ENCODE measurements at places on chromosomes 2 and 18. TPM values are rescaled to one million over a fixed set of nuclear protein-coding genes. Genes with fewer than 3 reads are reported as not detected.
A peak's percentile ranks its signal among the peaks of the same experiment; 100 is the strongest.

Gene SLC4A5
- 2.8 TPM for total RNA-seq

Gene EHD3
- total RNA-seq = 0.05 TPM

Gene CDH2
- total RNA-seq = 0.21 TPM

Gene EFHD1
- total RNA-seq = 6.6 TPM

Gene CYS1
- 1.1 TPM for total RNA-seq

Gene NCKAP1
- total RNA-seq = 0.52 TPM

Gene TMEM150A
- total RNA-seq = 1.9 TPM

Gene CYTIP
- total RNA-seq = 222 TPM

Gene SCYGR4
- not detected for total RNA-seq

Gene CLEC4F
- not detected for total RNA-seq

Gene CHRND
- not detected for total RNA-seq

- H3K4me3 ChIP-seq = no peak overlapping the region
- H3K27ac ChIP-seq = no peak overlapping the region
- no peak for DNase-seq
These were observed 34.0 kb downstream of the TMEM185B start for GRCh38 chr2:120189189-120189588.

- no peaks in the 10 kb centered on the region for H3K4me1 ChIP-seq
- H3K36me3 ChIP-seq = no peaks in the 10 kb centered on the region
- H3K4me3 ChIP-seq = no peak overlapping the region
- no peak for DNase-seq
- H3K27ac ChIP-seq = no peak overlapping the region
- no peaks in the 10 kb centered on the region for H3K27me3 ChIP-seq
These were observed 464.7 kb upstream of the HNRNPA3 start for GRCh38 chr2:176747928-176748327.

DNA sequence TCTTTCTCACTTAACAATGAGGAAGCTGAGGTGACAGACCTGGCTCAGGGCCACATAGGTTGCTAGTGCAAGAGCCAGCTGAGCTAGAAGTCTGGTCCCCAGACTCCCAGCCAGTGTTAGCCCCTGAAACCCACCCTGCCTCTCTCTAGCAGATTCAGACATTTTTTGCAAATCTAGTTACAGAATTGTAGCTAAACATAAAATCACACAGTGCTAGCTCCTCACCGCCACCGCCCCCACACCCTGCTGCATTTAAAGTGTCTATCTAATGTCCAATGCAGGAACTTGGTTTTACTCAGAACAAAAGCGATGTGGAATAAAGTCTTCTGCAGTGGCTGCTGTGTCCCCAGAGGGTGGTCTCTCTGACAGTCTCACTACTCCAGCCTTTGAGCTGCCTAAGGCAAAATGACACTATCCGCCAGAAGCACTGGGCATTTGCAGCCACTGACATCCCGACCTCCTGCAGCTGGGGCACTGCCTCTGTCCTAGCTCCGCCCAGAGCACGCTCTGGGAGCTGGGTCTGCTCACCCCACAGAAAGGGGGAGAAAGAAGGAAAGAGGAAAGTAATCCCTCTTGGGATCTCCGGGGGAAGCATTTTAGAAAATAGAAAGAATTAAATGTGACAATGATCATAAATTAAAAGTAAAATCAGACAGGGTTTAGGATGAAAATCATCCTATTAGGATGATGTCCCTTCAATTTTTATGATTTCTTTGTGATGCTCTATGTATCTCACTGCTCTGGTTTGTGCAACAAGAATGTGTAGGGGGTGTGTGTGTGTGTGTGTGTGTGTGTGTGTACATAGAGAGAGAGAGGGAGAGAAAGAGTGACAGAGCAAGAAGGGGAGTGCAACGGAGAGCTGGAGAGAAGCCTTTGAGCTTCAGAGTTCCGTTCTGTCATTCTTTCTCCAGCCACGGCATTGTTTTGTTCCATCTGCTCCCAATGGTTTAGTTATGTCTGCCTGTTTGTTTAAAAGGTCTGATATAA lies 50.5 kb upstream of the ST8SIA3 start:
- H3K4me1 ChIP-seq = no peaks in the 10 kb centered on the region
- DNase-seq = no peak
- peaks cover 3% of the 10 kb centered on the region for H3K27me3 ChIP-seq
- H3K4me3 ChIP-seq = no peak overlapping the region

- H3K4me1 ChIP-seq = peaks cover 83% of the 10 kb centered on the region
- no peaks in the 10 kb centered on the region for H3K27me3 ChIP-seq
- DNase-seq = peak; percentile 79
These were observed 30.4 kb downstream of the CYTIP start for GRCh38 chr2:157413326-157414035.

- H3K4me1 ChIP-seq = no peaks in the 10 kb centered on the region
- H3K36me3 ChIP-seq = no peaks in the 10 kb centered on the region
- no peak overlapping the region for H3K27ac ChIP-seq
- H3K4me3 ChIP-seq = no peak overlapping the region
- H3K27me3 ChIP-seq = no peaks in the 10 kb centered on the region
These were observed 27.7 kb upstream of the DCC start for GRCh38 chr18:52312346-52312745.

- H3K36me3 ChIP-seq = no peaks in the 10 kb centered on the region
- no peaks in the 10 kb centered on the region for H3K4me1 ChIP-seq
- H3K4me3 ChIP-seq = no peak overlapping the region
- no peak overlapping the region for H3K27ac ChIP-seq
- no peaks in the 10 kb centered on the region for H3K27me3 ChIP-seq
These were observed 335.3 kb downstream of the RIT2 start for GRCh38 chr18:42780171-42780570.

- no peak overlapping the region for H3K27ac ChIP-seq
- H3K27me3 ChIP-seq = no peaks in the 10 kb centered on the region
- DNase-seq = no peak
These were observed 355.3 kb upstream of the RAB12 start for GRCh38 chr18:8253944-8254343.

DNA sequence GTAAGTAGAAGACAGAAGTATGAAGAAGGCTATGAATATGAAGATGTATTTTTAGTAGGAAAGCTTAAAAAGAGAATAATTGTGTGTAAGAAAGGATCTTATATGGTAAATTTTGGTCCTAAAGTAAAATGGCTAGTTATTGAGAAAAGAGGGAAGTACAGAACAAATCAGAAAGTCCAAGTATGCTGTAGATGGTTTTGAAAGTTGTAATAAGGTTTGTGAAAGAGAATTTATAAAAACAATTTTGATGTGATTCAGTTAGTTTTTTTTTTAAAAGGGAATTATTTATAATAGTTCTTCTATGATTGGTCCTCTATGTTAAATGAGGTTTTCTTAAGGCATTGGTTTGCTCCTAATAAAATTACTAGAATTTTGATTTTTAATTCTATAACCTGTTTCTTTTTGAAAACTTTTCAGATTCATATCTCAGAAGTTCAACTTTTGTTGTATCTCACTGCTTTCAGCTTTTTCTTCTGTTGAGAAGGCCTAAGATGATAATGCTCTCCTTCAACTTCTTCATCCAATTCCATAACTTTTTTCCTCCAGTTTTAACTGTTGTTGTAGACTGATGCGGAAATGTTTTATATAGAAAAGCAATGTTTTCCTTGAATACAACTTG lies 322.7 kb downstream of the NOL4 start:
- H3K36me3 ChIP-seq = no peaks in the 10 kb centered on the region
- no peaks in the 10 kb centered on the region for H3K4me1 ChIP-seq
- H3K27me3 ChIP-seq = no peaks in the 10 kb centered on the region
- H3K27ac ChIP-seq = no peak overlapping the region
- DNase-seq = no peak

DNA sequence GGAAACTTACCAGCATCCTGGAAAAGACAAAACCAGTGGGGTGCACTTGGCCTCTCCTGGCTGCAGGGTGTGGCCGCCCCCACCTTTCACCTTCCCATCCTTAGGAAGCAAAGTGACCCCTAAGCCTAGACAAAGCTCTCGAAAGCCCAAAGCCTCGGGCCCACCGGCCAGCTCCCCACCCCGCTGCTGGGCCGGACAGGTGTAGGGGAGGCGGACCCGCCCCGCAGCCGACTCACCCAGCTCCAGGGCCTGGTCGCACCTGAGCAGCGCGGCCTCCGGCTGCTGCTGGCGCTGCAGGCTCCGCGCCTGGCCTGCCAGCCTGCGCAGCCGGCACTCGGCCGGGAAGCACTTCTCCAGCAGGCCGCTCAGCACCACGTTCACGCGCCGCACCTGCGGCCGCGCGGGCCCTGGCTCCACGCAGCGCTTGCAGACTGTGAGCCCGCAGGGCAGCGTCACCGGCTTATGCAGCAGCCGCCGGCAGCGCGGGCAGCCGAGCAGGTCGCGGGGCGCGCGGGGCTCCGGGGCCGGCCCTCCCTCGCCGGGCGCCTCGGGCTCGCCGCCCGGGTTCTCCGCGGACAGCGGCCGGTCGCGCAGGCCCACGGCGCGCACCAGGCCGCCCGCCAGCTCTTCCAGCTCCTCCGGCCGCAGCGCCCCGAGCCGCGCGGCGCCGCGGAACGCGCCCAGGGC lies 979 bp downstream of the LONRF2 start:
- H3K27ac ChIP-seq = no peak overlapping the region
- H3K36me3 ChIP-seq = peaks cover 5% of the 10 kb centered on the region
- peak overlapping the region; percentile 8 for H3K4me3 ChIP-seq
- peaks cover 64% of the 10 kb centered on the region for H3K27me3 ChIP-seq

- no peaks in the 10 kb centered on the region for H3K36me3 ChIP-seq
- no peak overlapping the region for H3K27ac ChIP-seq
- H3K4me3 ChIP-seq = no peak overlapping the region
- H3K27me3 ChIP-seq = no peaks in the 10 kb centered on the region
- no peaks in the 10 kb centered on the region for H3K4me1 ChIP-seq
These were observed 322.2 kb upstream of the DDX18 start for GRCh38 chr2:117492209-117492851.

- H3K27ac ChIP-seq = no peak overlapping the region
- peaks cover 7% of the 10 kb centered on the region for H3K27me3 ChIP-seq
- DNase-seq = no peak
- H3K4me1 ChIP-seq = no peaks in the 10 kb centered on the region
- no peaks in the 10 kb centered on the region for H3K36me3 ChIP-seq
These were observed 145.9 kb downstream of the GREB1L start for GRCh38 chr18:21387886-21388285.

GRCh38 chr2:238235856-238236255 lies 4.0 kb downstream of the HES6 start:
- no peak overlapping the region for H3K27ac ChIP-seq
- no peak for DNase-seq
- peaks cover 48% of the 10 kb centered on the region for H3K27me3 ChIP-seq
- peaks cover 14% of the 10 kb centered on the region for H3K4me1 ChIP-seq
- peaks cover 1% of the 10 kb centered on the region for H3K36me3 ChIP-seq

- peaks cover 2% of the 10 kb centered on the region for H3K4me1 ChIP-seq
- DNase-seq = no peak
- no peak overlapping the region for H3K27ac ChIP-seq
- no peaks in the 10 kb centered on the region for H3K27me3 ChIP-seq
- no peak overlapping the region for H3K4me3 ChIP-seq
These were observed 59.5 kb upstream of the AMMECR1L start for GRCh38 chr2:127945281-127945680.

GRCh38 chr2:25341011-25341727 lies 556 bp downstream of the DNMT3A start:
- H3K4me1 ChIP-seq = peaks cover 40% of the 10 kb centered on the region
- H3K27me3 ChIP-seq = no peaks in the 10 kb centered on the region
- H3K36me3 ChIP-seq = peaks cover 12% of the 10 kb centered on the region
- H3K4me3 ChIP-seq = no peak overlapping the region

DNA sequence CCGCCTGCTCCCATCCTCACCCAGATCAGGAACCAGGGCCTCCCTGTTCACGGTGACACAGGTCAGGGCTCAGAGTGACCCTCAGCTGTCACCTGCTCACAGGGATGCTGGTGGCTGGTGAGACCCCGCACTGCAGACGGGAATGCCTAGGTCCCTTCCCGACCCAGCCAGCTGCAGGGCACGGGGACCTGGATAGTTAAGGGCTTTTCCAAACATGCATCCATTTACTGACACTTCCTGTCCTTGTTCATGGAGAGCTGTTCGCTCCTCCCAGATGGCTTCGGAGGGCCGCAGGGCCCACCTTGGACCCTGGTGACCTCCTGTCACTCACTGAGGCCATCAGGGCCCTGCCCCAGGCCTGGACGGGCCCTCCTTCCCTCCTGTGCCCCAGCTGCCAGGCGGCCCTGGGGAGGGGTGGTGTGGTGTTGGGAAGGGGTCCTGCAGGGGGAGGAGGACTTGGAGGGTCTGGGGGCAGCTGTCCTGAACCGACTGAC lies 31.7 kb downstream of the GPC1 start:
- H3K4me3 ChIP-seq = no peak overlapping the region
- no peaks in the 10 kb centered on the region for H3K4me1 ChIP-seq
- H3K27ac ChIP-seq = no peak overlapping the region
- DNase-seq = peak; percentile 11
- no peaks in the 10 kb centered on the region for H3K27me3 ChIP-seq

DNA sequence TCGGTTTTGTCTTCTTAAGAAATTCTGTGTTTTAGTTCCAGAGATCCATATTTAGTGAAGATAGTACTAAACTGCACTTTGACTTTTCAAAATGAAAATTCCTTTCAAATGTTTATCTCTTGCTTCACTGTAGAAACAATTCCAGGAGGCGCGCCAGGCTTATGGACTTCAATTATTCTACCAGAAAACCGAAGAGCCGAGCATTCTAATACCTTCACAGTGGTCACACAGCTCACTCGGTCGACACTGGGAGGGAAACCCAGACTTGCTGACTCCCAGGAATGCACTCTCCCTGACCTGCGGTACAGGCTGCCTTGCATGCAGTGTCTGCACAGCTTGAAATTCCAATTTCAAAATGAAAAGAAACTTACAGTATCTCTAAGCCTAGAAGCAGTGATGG lies 119.9 kb upstream of the PIEZO2 start:
- H3K27me3 ChIP-seq = no peaks in the 10 kb centered on the region
- no peaks in the 10 kb centered on the region for H3K36me3 ChIP-seq
- H3K4me3 ChIP-seq = no peak overlapping the region
- DNase-seq = no peak
- no peak overlapping the region for H3K27ac ChIP-seq

DNA sequence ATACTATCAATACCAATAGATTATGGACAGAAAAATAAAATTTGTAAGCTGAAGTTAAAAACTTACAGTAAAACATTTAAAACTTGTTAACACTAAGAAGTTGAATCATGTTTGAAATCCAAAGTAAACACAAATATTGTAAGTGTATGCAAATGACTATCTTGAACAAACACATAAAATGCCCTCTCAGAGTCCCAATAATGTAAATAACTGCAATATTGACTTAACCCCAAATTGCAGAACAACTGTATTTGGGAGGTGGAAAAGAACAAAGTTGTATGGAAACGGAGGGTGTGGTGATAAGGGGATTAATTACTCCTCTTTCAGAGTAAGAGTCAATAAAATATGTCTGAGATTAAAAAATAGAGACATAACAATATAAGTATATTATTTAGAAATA lies 140.0 kb upstream of the NOL4 start:
- H3K36me3 ChIP-seq = no peaks in the 10 kb centered on the region
- no peaks in the 10 kb centered on the region for H3K27me3 ChIP-seq
- no peak for DNase-seq
- H3K27ac ChIP-seq = no peak overlapping the region

DNA sequence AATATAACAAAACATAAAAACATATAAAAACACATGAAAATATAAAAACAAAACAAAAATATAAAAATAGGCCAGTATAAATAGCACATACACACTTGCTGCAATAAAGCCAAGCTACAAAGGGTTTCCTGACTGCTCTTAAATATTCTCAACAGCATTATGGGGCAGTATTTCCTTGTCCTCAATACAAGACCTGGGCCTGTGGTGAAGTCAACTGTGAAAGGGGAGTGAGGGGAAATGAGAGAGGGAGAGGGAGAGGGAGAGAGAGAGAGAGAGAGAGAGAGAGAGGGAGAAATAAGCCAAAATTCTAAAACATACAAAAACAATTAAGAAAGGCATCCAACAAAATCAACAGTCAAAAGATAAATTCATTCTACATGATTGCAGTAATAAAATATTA lies 82.6 kb upstream of the NEDD4L start:
- no peak for DNase-seq

All from activated CD8-positive, alpha-beta T cell treated with anti-CD3 and anti-CD28 coated beads, Interleukin-2, amount 10 ng/mL, durations not matched to agents 7 days and 5 days (primary cell).